Activated T-cell treated with anti-CD3 and anti-CD28 coated beads for 48 hours (primary cell): ENCODE measurements at places on chromosomes 5 and 9.

DNA sequence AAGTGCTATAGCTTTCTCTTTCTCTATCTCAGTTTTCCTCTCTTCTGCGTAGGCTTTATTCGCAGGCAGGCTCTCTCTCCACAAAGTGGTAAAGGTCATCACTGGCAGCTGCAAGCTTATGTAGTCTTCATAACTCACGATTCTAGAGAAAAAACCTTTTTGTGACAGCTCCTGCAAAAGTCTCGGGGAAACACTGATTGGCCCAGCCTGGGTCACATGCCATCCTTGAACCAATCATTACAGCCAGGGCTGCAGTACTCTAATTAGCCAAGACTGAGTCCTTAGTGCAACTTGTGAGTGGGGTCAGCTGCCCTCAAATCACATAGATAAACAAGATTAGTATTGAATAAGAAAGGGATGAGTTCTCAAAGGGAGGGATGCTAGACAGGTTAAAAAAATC, 18.3 kb upstream of the FRMPD1 start:
- no peak for DNase-seq

DNA sequence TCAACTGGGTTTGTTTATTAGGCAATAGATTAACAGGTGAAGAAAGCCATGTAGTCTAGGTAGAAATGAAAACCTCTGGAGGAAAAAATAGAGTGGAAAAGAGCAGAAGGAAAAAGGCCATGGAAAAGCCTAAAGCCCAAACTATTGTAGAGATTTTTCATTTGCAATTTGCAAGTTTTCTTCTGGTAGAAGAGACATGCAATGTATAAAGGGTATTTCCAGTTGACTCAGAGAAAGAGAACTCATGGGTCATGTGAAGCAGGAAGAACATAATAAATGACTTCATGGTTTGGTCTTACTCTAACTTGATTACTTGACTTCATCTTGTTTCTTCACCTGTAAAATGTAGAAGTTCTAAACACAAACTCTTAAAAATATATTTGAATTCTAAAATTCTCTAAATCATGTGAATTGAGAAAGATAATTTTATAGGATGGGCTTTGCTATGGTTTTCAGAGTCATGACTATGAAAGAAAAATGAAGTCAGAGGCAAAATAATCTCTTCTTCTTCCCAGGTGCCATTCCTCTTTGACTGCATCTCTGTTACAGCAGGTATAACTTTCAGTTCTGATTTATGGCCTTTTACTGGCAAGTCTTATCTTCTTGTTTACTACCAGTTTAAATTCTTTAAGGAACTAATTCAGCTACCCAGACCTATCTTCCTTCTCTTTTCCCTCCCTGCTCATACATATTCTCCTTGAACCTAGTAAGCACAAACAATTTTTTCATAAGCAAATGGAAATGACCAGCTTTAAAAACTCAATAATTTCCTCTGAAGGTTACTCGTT, 47.7 kb upstream of the TMC1 start:
- DNase-seq: no peak

DNA sequence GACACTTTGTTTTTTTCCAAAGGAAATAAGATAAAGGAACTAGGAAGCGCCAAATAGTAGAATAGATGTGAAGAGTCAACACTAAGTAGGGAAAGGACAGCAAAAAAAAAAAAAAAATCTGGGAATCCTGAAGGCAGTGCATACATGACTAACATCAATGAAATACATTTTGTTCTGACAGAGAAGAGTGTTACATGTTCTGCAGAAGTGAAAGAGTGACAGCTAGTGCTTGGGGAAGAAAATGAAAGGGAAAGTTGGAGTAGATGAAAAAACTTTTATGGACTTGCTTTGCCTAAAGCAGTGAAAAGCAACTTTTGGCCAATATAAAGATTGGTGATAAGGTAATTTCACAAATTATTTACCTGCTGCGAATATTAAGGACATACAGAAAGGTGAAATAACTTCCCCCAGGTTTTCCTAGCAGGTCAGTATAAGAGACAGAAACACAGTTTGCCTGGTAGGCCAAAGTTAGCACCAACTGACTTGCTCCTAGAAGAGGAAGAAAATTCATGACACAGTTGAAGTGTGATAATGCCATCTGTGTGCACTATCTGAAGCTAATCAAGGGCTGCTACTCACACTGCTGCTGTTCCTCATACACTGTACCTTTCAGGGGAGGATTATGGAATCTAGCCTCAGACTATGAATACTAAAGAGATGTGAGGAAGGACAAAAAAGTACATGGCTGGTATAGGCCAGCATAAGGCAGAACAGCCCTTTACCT, 38.6 kb downstream of the RANBP6 start:
- DNase-seq: no peak

- no peak for DNase-seq
Measured at GRCh38 chr9:81685763-81686613, 3.4 kb downstream of the TLE1 start.

DNA sequence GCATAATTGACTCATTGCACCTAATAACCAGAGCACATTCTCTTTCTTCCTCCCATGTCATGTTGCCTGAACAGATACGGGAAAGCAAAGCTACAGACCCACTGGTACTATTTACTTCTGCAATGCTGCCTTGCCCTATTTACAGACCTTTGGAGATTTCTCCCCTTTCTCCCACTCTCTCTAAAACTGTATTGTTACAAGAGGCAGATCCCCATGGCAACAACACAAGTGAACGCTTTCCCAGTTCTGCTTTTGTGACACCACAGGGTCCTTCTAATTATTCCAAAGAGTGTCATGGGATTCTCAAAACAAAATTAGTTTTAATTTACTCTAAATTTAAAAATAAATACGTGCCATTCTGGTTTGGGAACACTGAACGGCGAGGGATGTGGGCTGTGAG, 104.7 kb downstream of the KCTD16 start:
- DNase-seq: no peak

DNA sequence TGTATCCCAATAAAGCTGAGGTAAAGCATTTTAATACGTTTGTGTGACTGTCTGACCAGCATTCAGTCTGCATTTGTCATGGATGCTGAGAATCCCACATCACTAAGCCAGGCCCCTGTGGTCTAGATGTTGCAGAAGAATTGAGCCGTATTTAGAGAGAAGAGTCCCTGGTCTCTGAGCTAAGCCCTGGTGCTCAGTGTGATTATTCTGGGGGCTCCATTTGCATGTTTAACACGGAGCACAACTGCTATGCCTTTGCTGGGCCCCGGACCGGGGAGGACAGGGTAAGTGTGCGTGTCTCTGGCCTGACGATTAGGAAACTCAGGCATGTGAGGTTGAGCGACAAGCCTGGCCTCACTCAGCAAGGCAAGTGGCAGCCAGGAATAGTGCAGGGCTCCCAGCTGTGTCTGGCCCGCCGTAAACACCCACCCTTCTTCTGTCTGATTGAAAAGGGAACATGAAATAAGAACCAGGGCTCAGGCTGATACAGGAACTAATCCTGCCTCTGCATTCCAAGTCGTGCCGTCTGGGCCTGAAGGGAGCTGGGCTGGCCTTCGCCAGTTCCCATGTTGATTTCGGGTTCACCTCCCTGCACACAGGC, 22.3 kb downstream of the FAM78A start:
- no peak for DNase-seq

DNA sequence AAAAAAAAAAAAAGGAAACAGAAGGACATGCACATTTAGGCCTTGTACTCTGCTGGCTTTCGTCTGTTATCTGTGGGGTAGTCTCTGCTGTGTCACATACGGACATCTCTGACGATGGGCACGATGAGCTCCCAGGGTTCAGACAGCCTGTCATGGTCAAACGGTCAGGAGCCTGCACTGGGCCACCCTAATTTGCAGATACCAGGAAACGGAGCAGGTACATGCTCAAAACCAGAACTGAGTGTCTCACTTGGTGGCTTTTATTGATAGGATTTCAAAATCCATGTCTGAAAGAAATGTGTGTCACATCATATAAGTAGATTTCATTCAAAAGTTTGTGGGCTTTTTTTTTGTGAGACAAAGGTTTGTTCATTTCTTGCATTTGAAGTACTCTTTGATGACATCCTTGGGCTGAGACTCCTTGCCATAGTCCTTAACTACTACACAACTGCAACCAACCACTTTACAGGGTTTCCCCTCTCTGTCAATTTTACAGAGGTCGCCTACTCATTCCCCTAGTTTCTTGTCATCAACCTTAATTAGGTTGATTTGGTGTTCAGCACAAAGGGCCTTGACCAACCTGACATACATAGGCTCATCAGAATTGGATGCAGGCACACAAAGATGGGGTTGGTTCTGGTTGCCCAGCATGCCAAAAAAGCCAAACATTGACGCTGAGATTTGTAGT, 9.0 kb downstream of the CKMT2 start:
- no peak for DNase-seq

- DNase-seq: no peak
Measured at GRCh38 chr5:128237546-128237945, 154.0 kb downstream of the SLC12A2 start.

DNA sequence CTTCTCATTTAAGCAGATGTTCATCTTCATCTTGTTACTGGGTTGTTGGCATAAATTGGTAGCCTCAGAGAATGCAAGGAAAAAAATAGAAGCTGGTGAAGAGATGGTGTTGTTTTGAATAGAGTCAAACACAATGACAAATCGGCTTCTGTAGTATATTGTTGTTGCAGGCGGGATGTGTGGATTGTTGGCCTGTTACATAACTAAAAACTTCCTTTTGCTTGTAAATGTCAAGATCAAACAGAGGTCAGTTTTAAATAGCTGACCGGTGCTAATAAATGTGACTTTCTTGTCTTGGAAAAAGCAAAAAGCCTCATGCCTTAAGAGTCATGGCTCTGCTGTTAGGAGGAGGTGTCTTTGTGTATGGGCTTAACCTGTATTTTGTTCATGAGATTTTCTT, 59.2 kb downstream of the CCDC192 start:
- DNase-seq: no peak

GRCh38 chr5:176413255-176413565, 3.1 kb downstream of the CLTB start:
- no peak for DNase-seq

DNA sequence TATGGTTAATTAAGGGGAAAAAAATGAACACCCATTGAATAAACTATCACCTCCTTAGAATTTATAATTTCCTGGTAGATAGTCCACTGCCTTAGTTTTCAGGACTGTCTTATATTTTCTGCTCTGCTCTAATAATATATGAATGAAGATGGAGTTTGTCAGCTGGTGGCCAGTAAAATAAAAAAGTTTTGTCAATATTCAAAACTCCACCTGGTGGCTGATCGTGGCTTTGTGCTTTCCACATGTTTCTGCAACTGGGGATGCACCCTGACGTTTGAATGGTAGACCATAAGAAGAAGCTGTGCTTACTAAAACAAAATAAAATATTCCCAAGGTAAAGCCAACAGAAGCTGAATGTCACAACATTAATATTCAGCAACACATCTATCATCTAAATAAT, 286.6 kb upstream of the IZUMO3 start:
- DNase-seq: no peak

- DNase-seq: no peak
Measured at GRCh38 chr5:168169791-168170190, 121.7 kb upstream of the WWC1 start.

DNA sequence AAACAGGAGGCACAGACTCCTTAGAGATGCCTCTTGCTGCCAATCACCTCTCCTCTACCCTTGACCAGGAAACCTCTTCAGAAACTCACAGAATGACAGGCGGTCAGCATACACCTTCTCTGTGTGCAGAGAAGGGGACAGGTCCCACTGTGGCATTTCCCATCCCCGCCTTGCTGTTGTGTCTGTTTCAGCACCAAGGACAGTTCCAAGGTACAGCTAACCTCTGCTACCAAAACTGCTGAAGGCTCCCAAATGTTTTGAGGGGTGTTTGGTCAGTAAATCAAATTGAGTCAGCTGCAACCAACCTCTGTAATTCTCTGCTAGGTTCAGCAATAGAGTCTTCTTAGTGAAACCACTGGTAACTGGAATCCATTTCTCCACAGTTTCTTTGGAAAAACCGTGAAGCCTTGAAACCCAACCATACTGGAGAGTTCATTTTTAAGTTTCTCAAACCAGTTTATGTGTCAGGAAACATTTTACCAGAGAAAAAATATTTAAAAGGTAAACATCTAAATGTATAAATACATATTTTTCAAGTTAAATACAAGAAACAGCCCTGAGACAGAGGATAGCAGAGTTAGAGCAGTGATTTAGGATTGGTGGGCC, 122.0 kb downstream of the DRD1 start:
- no peak for DNase-seq

DNA sequence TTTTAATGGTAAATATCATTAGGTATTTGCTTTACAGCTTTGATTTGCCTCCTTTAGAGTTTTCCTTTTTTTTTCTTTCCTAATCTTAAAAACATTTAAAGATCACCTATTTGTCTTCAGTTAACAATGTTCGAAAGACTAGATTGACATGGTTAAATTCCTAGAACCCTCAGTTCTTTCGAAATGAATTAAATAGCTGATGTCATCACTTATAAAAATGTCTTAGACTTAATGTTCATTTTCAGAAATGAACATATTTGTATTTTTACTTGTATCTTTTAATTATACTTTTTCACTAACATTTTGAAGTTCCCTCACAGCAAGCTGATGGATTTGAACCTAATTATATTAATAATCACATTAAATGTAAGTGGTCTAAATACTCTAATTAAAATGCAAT, 205.3 kb upstream of the IRX4 start:
- no peak for DNase-seq

GRCh38 chr5:20434786-20435185, 446.8 kb upstream of the CDH18 start:
- DNase-seq: no peak

DNA sequence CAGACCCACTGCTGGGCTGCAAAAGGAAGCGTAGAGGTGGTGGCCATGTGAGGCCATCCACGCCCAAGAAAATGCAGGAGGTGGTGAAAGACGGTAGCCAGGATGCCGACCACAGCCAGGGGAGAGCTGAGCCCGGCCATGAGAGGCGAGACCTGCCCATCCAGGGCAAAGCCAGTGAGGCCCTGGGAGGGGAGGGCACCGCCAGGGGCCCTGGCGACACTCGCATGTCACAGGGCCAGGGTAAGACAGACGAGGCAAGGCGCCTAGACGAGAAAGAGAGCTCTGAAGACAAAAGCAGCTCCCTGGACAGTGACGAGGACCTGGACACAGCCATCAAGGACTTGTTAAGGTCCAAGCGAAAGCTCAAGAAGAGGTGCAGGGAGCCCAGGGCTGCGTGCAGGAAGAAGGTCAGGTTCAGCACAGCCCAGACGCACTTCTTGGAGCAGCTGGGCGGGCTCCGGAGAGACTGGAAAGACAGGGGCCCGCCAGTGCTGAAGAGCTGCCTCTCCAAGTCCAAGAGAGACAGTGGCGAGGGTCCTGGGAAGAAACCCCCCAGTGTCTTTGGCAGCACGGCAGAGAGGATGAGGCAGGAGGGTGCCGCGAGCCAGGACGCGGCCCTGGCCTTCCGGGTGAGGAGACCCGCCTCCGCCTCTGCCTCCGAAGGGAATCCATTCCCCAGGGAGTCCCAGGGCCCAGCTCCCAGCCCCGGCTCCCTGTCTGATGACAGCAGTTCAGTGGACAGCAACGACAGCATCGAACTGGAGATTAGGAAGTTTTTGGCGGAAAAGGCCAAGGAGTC, 6.9 kb downstream of the PPP1R26 start:
- no peak for DNase-seq

DNA sequence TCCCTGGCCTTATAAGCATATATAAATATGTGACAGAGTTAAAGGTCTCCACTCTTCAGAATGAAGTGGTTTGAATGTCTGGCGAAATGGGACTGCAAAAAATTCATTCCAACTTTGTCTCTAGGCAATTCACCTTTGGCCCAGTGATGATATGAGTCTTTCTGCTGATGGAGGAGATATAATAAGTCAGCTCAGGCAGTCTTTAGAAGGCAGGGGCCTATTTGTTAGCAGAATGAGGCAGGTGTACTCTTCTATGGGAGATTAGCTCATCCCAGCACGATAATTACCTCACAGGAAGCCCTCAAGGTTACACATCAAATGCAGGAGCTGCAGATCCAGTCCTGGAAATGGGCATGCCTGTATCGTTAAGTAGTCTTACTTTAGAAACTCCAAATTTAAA, 300.5 kb downstream of the NR2F1-AS1 start:
- no peak for DNase-seq
